Stimulated activated CD8-positive, alpha-beta memory T cell treated with anti-CD3 and anti-CD28 coated beads, Interleukin-2, amount 100 ng/mL, for 1 hour (primary cell): ENCODE measurements at places on chromosomes 12 and 14.

GRCh38 chr12:49188201-49188915 is 522 bp downstream of the TUBA1A start:
- peak; percentile 42 for DNase-seq

- no peak for DNase-seq
These were observed 116.7 kb downstream of the BEGAIN start for GRCh38 chr14:100470523-100470897.

GRCh38 chr12:69988481-69989321 is 163.7 kb downstream of the MYRFL start:
- no peak for DNase-seq

GRCh38 chr14:64248689-64249088 is 45.5 kb downstream of the ESR2 start:
- no peak for DNase-seq

DNA sequence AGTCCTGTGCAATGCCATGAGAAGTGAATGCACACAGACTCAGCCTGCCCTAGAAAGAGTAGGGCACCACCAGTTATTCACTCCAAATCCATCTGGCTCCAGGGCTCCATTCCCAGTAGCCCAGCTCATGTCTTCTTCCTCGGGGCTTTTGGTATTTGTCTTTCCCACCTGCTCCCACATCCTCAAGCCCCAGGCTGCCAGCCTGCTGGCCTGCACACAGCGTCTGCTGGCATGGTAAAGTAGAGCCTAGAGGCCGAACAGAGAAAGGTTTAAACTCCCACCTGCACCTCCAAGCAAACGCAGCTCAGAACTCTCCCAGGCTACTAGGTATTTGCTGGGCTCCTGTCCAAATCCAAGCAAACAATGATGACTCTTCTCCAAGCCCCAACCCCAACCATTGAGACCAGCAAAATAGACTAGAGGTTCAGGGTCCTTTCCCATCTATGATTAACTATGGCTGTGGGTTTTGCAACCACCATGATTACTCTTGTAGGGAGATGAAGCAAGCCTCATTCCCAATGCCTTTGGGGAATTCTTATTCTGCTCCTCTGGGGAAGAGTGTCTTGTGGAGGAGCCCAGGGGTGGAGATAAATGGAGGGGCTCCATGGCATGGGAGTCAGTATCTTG is 5.2 kb upstream of the VDR start:
- DNase-seq = no peak

DNA sequence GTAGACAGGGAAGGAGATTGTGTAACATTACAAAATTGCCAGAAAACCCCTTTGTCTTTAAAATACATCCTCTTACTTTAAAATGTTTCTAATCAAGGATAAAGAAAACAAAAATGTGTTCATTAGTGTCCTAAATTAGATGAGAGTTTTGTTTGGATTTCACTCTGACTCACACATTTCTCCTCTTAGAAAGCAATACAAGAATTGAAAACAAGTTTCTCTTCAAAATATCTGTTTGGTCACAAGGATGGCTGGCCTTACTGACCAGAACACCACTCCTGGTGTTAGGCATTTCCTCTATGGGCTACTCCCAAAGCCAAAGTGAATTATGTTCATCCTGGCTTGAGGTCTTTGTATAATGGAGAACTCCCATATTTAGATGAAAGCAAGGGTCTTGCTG is 6.4 kb downstream of the GUCY2C start:
- no peak for DNase-seq

GRCh38 chr14:72884386-72884785 is 9.5 kb downstream of the DPF3 start:
- DNase-seq = no peak

DNA sequence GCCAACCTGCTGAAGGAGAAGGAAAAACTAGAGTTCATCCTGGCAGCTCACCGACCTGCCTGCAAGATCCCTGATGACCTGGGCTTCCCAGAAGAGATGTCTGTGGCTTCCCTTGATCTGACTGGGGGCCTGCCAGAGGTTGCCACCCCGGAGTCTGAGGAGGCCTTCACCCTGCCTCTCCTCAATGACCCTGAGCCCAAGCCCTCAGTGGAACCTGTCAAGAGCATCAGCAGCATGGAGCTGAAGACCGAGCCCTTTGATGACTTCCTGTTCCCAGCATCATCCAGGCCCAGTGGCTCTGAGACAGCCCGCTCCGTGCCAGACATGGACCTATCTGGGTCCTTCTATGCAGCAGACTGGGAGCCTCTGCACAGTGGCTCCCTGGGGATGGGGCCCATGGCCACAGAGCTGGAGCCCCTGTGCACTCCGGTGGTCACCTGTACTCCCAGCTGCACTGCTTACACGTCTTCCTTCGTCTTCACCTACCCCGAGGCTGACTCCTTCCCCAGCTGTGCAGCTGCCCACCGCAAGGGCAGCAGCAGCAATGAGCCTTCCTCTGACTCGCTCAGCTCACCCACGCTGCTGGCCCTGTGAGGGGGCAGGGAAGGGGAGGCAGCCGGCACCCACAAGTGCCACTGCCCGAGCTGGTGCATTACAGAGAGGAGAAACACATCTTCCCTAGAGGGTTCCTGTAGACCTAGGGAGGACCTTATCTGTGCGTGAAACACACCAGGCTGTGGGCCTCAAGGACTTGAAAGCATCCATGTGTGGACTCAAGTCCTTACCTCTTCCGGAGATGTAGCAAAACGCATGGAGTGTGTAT is 2.4 kb downstream of the FOS start:
- no peak for DNase-seq

DNA sequence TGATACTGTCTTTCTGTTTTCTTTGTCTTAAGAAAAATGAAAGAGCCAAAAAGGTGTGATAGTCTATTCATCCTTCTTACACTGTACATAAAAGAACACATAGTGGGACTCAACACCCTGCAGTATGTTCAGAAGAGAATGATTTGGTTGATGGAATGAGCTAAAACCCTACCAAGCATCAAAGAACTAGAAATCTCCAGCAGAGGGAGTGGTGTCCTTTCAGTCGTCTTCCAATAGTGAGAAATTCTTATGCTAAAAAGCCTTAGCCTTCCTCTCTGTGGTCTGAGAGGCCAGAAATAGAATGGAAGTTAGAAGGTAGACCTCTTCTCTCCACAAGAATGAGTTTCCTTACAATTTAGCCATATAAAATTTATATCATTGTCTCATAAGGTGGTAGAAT is 393.4 kb upstream of the SEL1L start:
- DNase-seq = no peak

- no peak for DNase-seq
These were observed 55.0 kb upstream of the NELL2 start for GRCh38 chr12:44930972-44931600.

- DNase-seq = no peak
These were observed 222.6 kb downstream of the CEP128 start for GRCh38 chr14:80718940-80719339.

GRCh38 chr12:74741112-74741511 is 203.5 kb downstream of the ATXN7L3B start:
- DNase-seq = no peak

DNA sequence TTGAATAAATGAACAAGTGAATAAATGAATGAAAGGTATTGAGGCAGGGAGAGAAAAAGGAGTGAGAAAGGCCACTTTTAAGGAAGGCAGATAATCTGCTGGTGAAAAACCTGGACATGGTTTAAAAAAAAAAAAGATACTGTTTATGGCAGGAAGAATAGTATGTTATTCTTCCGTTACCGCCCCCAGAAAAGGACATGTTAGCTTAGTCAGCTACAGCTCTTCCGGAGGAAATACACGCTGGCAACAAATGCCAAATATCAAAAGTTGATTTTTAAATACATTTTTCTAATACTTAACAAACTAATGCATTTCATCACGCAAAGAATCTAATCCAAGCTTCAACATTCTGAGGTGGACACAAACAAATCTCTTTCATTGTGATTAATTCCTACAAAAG is 43.2 kb downstream of the SLC5A8 start:
- DNase-seq = no peak

DNA sequence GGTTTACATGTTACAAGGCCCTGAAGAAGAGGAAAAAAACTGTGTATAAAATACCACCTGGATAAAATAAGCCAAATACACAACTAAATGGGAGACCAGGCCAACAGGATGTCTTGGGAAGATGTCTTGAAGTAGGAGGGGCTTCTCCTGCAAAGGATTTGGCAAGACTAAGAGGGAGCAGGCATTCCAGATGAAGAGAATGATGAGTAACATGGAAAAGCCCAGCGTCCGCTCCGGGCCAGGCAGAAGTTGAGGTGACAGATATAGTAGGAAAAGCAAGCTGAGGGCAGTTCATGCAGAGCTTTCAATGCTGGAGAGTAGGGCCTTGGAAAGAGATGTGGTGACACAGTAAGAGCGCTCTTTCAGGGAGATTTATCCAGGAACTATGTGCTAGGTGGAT is 16.1 kb upstream of the EIF4B start:
- no peak for DNase-seq

DNA sequence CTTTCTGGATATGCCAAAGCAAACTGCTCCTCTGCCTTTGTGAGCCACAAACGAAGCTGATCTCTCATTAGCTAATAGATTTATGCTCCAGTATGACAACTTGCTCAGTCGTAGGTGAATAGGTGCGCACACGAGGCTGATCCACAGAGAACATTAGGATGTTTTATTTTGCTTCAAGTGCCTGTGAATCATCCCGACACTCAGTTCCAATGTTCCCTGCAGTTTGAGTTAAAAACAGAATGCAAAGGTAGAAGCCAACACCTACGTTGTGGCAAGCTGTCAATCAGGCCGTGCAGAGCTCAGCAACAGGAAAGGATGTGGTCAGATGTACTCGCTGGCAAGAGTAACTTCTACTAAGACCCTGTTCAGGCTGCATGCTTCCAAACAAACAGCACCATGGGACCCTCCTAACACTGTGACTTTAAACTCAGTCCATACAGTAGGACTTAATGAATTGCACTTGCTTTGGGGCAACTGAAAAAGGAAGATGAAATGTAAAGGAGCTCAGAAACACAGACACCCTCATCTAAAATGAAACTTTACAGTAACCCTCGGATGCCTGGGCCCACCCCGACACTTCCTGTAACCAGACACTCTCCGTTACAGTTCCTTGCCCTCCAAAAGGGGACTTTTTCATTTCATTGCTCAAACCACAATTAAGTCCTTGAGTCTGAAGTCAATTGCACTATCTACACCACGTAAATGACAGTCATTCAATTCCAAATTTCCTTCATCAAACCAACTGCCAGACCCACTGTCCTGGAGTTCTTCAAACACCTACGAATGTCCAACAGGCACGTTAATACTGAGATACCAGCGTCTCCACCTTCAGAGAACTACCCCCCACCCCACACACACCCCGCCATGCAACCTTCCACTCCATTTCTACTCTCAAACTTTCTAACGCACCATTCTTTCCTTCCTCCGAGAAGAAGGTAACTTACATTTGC is 1.6 kb downstream of the CCDC88C start:
- no peak for DNase-seq

DNA sequence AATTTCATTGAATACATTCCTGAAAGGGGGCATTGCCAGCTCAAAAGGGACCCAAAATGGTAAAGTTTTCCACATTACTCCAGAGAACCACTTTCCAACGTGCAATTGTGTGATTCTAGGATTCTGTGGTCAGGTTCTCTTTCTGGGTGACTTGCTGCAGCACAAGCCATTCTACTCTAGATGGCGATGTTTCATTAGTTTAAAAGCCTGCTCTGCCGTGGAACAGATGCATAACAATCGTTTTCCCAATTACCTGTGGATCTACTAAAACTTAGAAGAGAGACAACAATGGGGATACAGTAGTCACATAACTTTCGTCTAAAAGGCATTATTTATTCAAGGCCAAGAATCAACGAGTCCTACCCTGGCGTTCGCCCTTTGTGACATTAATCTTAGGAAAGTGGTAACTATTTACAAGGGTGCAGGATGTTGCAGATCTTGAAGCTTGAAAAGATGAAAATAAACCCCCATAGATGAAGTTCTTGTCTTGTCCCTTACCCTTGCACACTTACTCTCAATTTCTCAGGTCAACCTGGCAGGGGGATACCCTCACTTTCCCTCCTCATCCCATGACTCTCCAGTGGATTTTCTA is 400.9 kb downstream of the SNAPC1 start:
- no peak for DNase-seq

GRCh38 chr14:66643344-66643743 is 135.4 kb downstream of the GPHN start:
- DNase-seq = no peak

DNA sequence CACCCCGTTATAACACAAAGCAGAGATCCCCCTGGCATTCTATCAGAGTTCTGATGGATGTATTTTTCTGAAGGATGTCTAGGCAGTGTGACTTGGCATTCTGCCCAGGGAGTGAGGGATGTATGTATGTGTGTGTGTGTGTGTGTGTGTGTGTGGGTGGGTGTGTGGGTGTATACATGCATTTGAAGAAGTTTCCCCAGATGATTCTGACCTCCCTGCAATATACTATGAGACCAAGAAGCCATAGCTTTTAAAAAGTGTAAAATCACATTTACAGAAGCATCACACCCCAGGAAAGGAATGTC is 59.7 kb upstream of the NAP1L1 start:
- DNase-seq = no peak

- no peak for DNase-seq
These were observed 48.7 kb downstream of the DPF3 start for GRCh38 chr14:72845196-72845595.

GRCh38 chr12:106709068-106709511 is 65.4 kb upstream of the RIC8B start:
- DNase-seq = no peak

GRCh38 chr12:1595026-1595561 is 713 bp upstream of the FBXL14 start:
- no peak for DNase-seq

DNA sequence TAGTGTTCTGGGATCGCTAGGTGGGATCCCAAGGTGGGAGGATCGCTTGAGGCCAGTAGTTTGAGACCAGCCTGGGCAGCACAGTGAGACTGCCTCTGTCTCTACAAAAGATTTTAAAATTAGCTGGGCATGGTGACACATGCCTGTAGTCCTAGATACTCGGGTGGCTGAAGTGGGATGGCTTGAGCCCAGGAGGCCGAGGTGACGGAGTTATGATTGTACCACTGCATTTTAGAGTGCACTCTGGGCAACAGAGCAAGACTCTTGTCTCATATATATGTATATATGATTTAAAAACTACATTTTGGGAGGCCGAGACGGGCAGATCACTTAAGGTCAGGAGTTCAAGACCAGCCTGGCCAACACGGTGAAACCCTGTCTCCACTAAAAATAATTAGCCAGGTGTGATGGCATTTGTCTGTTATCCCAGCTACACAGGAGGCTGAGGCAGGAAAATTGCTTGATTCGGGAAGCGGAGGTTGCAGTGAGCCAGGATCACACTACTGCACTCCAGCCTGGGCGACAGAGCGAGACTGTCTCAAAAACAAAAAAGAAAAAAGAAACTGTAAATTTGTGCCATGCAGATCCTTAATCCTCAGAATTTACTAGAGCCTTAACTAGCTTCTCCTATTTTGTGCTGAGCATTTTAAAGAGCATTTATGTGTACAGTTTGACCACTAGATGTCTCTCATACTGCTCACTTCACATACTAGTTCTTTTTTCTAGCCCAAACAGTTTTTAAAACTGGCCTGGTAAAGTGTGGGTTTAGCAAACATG is 114.8 kb downstream of the MON2 start:
- DNase-seq = no peak

DNA sequence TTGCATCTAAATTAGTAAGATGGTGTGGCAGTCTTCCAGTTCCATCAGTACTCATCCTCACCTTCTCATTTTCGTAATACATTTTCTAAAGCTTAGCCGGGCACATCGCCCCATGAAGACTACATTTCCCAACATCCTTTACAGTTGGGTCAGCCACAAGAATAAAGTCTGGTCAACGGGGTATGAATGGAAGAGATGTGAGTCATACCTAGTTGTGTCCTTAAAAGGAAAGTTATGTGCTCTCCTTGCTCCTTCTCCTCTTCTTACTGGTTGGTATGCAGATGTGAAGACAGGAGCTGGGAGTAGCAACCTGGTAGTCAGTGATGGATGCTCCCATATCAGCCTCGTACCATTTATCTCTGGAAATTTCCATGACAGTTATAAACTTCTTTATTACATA is 35.9 kb upstream of the EGLN3 start:
- no peak for DNase-seq
